ENCODE measurements at places on chromosomes 1 and 21. TPM values are rescaled to one million over a fixed set of nuclear protein-coding genes. Genes with fewer than 3 reads are reported as not detected.

The NR1I3 gene
- total RNA-seq: not detected

The TCHH gene
- not detected for total RNA-seq

The AIRE gene
- total RNA-seq: not detected

The CD53 gene
- total RNA-seq: not detected

The EXO1 gene
- total RNA-seq: 37.7 TPM

The OR2T35 gene
- not detected for total RNA-seq

The PRDX6 gene
- 258 TPM for total RNA-seq

The HHAT gene
- 24.6 TPM for total RNA-seq

The DPH5 gene
- 41.2 TPM for total RNA-seq

The GPR3 gene
- 8.1 TPM for total RNA-seq

The MTF2 gene
- total RNA-seq: 17.4 TPM

The KRTAP12-2 gene
- total RNA-seq: not detected

The IGSF9 gene
- not detected for total RNA-seq

The TNFRSF25 gene
- total RNA-seq: 0.58 TPM

The ZNF684 gene
- total RNA-seq: 7.5 TPM

The OR6N1 gene
- not detected for total RNA-seq

The CADM3 gene
- total RNA-seq: 1.0 TPM
